Activated naive CD4-positive, alpha-beta T cell treated with Interleukin-2 at 50 U/mL for 16 hours (primary cell): ENCODE measurements at places on chromosomes 13 and 19.

GRCh38 chr13:106566641-106567473, 1.1 kb downstream of the ARGLU1 start:
- DNase-seq: peak; percentile 42

GRCh38 chr13:84605927-84606326, 723.7 kb upstream of the SLITRK1 start:
- no peak for DNase-seq

DNA sequence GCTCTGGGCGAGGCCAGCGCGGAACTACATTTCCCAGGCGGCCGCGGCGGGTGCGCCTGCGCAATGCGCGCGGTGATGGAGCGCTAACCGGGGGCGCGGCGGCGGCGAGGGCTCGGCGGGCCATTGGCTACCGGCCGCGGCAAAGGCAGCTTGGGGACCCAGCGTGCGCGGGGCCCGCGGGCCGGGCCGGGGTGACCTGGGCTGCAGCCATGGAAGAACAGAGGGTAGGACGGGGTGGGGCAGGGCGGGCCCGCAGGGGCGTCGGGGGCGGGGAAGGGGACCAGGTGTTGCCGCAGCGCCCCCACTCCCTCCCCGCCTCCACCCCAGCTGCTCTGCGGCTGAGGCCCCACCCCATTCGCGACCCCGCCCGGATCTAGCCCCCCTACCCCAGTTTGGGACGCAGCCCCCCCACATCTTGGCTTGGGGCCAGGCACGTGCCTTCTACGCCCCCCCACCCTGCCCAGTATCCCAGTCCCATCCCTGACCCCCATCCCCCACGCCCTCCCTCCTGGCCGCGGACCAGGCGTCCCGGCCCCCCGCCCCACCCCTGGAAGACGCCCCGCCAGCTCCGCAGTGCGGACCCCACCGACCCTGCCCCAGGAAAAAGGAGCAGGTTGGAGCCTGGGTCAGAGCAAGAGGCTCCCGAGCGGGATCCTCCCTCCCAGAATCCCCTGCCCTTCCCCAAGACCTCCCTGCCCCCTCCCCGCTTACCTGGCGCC, at the start of gene FSD1:
Gene FSD1 (plus strand): TSS at position 61 of the 719 bp plus-strand sequence. CDS start 149 bp downstream, at position 210.
- DNase-seq: peak; percentile 67

GRCh38 chr19:50712833-50713232, 6.8 kb downstream of the SHANK1 start:
- no peak for DNase-seq

- no peak for DNase-seq
These were observed 62.0 kb downstream of the MICU2 start for GRCh38 chr13:21541980-21542379.

GRCh38 chr13:41813426-41813825, 147.5 kb downstream of the VWA8 start:
- no peak for DNase-seq

GRCh38 chr13:63942372-63942771, 2526.7 kb upstream of the PCDH20 start:
- no peak for DNase-seq
